AG08395 (cell line): ENCODE measurements at places on chromosomes 7 and 10.
A peak's percentile ranks its signal among the peaks of the same experiment; 100 is the strongest.

DNA sequence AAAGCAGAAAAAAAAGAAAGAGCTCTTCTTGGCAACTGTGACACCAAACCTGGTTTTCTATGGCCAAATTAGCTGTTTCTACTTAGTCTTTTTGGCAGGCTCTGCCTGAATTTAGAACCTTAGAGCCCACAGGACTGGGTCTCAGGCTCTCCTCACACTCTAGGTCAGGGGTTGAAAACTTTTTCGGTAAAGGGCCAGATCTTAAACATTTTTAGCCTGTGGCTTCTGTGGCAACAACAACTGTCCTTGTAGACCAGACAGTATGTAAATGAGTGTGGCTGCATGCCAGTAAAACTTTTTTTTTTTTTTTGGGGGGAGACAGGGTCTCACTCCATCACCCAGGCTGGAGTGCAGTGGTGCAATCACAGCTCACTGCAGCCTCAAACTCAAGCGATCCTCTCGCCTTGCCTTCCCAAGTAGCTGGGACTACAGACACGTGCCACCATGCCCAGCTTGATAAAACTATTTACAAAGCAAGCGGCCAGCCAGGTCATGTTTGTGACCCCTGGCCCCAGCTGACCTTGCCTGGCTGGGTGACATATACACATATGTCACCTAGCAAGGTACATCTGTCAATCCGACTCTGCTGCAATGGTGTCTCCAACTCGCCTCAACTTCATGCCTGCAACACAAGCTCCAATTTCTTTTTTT, 17.4 kb downstream of the KPNA7 start:
- DNase-seq = no peak

GRCh38 chr7:4274286-4274685, 407.8 kb upstream of the FOXK1 start:
- no peak for DNase-seq

- DNase-seq = no peak
Measured at GRCh38 chr10:125721035-125721434, 1.5 kb downstream of the EDRF1 start.

GRCh38 chr7:69567800-69568199, 30.5 kb upstream of the AUTS2 start:
- no peak for DNase-seq

- DNase-seq = peak; percentile 94
Measured at GRCh38 chr10:71840177-71840957, 10.7 kb downstream of the PSAP start.

- no peak for DNase-seq
Measured at GRCh38 chr7:152967958-152968357, 208.4 kb downstream of the ACTR3B start.

- DNase-seq = peak; percentile 12
Measured at GRCh38 chr7:41438705-41439514, 264.0 kb downstream of the INHBA start.

DNA sequence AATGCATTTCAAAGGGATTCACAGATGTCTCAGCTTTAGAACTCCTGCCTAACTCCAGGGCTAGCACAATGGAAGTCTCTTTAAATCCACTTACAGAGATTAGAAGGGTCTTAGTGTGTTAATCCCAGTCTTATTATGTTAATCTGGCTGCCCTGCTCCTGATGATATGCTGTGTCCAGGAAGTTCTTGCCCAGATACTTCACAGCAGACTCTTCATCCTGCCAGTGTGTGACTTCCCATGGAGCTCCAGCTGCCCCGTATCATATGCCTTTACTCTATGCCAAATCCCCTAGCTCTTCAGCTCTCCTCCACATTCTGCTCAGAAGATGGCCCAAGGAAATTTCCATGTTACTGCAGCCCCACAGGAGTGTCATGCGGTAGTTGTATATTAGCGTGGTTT, 533.8 kb downstream of the GALNT17 start:
- DNase-seq = no peak

GRCh38 chr10:79025199-79025832, 43.5 kb upstream of the ZMIZ1 start:
- no peak for DNase-seq

DNA sequence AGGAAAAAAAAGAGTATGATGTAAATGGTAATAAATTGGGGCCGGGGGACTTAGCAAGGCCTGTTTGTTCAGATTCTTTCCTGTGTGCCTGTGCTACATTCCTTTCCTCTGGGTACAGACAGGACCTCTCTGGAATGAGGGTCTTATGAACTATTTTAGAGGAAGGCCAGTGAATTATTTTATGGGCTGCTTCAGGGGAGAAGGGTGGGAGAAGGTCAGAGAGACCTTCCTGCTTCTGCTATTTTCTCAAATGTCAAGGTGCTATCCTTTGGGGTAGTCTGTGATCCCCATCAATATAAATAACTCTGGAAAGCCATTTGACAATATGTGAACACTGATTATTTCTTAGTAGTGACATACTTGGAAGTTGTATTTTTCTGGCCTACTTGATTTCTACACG, 426.5 kb downstream of the SH2D4B start:
- no peak for DNase-seq

GRCh38 chr10:13158401-13158800, 3.0 kb upstream of the MCM10 start:
- no peak for DNase-seq

DNA sequence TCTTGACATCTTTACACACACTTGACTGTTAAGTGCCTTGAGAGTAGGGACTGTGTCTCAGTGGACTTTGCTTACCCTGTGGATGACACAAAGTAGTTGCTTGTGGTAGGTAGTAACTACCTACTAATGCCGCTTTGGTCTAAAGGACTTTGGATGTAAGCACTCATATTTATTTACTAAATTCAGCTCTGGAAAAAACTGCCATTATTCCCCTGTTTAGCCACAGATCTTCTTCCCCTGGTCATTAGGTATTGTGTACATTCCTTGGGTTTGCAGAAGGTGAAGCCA, 2.8 kb upstream of the VDAC2 start:
- DNase-seq = no peak

GRCh38 chr10:2968401-2969058, 98.8 kb upstream of the PFKP start:
- peak; percentile 75 for DNase-seq
